Stimulated activated CD8-positive, alpha-beta memory T cell treated with anti-CD3 and anti-CD28 coated beads, Interleukin-2, amount 100 ng/mL, for 48 hours (primary cell): ENCODE measurements at places on chromosomes 2 and 18.

DNA sequence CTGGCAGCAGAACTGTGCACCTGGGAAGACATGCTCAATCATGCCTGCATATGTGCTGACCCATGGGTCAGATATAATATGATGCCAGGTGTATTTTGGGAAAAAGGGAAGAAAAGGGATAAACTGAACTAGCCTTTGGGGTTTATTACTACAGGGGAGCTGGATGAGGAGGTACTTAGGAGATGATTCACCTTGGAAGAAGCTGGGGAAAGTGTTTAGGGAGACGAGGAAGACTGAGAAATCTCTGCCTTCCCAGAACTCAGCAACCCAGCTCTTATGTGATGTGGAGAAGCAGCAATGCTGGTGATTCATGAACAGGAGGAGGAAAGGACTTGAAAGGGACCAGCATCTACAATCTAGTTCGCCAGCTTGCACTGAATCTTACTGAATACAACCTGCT is 110.2 kb downstream of the BARD1 start:
- no peak for DNase-seq

- no peak for DNase-seq
Measured at GRCh38 chr2:47838686-47839085, 55.7 kb downstream of the MSH6 start.

GRCh38 chr2:141565597-141565996 is 565.2 kb downstream of the LRP1B start:
- DNase-seq = no peak

GRCh38 chr2:232519581-232520438 is at the start of gene PRSS56:
PRSS56 (plus strand) TSS chr2:232520388; CDS start chr2:232520599, 211 bp downstream.
- DNase-seq = no peak

DNA sequence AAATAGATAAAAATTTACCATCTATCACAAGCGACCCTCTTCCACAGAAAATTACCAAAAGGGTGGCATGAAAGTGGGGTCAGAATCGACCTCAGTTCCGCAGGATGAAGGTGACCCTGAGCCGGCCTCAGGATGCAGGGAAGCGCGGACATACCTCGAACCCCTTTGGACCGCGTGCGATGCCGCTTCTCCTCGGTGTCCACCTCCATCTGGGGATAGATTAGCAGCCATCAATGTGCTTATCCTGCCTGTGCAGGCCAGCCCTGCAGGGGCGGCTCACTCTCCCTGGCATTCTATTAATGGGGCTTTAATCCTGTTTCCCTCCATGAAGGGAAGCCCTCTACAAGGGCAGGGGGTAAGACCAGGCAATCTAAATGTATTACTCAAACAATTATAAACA is 235.3 kb upstream of the PXDN start:
- DNase-seq = no peak

DNA sequence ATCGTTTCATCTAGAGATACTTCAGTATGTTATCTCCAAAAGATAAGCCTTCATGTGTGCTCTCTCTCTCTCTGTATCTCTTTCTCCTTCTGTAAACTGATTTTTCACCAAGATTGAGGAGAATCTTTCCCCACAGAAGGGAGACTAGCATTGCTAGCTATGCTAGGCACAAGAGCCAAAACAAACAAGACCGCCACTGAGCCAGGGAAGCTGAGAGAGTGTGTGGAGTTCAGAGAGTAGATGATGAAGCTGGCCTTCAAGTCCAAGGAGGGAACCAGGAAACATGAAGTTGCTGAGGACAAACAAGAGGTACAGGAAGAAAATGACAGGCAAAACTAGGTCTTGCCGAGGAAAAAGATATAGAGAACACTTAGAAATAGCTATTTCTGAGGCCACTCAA is 23.4 kb downstream of the DAPL1 start:
- no peak for DNase-seq
